Chondrocyte (in vitro differentiated cells): ENCODE measurements at places on chromosomes 7 and 10. TPM values are rescaled to one million over a fixed set of nuclear protein-coding genes. Genes with fewer than 3 reads are reported as not detected.

GRCh38 chr10:128540781-128541761 lies 414.8 kb upstream of the MKI67 start:
- peaks cover 29% of the 10 kb centered on the region for H3K27me3 ChIP-seq
- H3K4me3 ChIP-seq, result peak overlapping the region; percentile 51
- no peak for DNase-seq
- no peaks in the 10 kb centered on the region for H3K36me3 ChIP-seq
- no peak overlapping the region for H3K27ac ChIP-seq

DNA sequence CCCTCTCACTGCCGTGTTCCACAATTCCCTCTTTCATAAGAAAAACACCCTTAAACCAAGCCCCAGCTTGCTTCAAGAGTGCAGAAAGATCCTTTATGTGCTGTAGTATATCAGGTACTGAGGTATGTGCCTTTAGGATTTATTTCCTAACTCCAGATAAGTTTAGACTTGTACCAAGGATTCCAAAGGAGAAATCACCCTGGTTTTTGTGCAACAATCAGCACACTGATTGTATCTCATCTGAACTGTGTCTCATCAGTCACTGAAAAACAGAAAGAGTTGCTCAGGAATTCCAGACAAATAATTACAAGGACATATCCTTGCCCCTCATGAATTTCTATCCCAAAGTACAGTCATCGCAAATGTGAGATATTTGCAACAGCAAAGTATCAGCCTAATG lies 77.2 kb upstream of the PTPRZ1 start:
- no peaks in the 10 kb centered on the region for H3K36me3 ChIP-seq
- peaks cover 1% of the 10 kb centered on the region for H3K27me3 ChIP-seq

DNA sequence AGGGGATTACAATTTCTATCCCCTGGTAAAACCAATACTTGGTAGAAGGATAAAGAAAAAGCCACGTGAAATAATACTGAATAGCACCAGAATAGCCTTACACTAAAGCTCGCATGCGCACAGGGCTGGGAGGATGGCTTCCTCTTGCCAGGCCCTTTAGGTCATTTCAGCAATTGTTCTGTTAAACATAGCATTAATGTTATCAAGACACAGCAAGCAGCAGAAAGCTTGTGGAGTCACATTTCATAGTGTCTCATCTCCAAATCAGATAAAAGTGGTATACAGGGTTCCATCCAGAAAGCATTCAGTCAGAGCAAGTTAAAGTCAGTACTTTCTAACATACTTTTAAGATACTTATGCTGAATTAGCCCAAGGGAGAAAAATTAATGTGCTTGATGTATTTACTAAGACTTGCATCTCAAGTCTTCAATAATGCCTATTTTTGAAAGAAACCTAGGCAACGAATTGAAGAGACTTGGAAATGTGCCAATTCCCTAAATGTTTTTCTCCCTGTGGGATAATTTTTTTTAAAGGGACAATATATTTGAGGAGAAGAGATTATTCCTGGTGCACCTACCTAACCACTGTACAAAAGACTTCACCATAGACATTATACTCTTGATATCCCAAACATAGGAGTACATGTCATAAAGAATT lies 14.3 kb upstream of the NPM3 start:
- H3K4me1 ChIP-seq, result no peaks in the 10 kb centered on the region
- no peak for DNase-seq
- no peak overlapping the region for H3K4me3 ChIP-seq
- no peak overlapping the region for H3K27ac ChIP-seq
- H3K27me3 ChIP-seq, result no peaks in the 10 kb centered on the region

The GNAT3 gene
- total RNA-seq, result not detected in 3 replicates

DNA sequence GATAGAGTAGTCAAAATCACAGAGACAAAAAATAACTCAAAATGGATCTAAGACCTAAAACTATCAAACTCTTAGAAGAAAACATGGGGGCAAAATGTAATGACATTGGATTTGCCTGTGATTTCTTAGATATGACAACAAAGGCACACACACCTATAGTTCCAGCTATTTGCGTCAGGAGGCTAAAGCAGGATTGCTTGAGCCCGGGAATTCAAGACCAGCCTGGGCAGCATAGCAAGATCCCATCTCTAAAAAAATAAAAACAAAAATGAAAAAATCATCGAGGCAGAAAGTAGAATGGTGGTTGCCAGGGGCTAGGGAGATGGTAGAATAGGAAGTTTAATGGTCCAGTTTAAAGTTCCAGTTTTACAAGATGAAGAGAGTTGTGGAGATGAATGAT lies 113.3 kb downstream of the NRF1 start:
- H3K4me3 ChIP-seq, result no peak overlapping the region
- H3K4me1 ChIP-seq, result no peaks in the 10 kb centered on the region
- DNase-seq, result no peak
- no peaks in the 10 kb centered on the region for H3K27me3 ChIP-seq

DNA sequence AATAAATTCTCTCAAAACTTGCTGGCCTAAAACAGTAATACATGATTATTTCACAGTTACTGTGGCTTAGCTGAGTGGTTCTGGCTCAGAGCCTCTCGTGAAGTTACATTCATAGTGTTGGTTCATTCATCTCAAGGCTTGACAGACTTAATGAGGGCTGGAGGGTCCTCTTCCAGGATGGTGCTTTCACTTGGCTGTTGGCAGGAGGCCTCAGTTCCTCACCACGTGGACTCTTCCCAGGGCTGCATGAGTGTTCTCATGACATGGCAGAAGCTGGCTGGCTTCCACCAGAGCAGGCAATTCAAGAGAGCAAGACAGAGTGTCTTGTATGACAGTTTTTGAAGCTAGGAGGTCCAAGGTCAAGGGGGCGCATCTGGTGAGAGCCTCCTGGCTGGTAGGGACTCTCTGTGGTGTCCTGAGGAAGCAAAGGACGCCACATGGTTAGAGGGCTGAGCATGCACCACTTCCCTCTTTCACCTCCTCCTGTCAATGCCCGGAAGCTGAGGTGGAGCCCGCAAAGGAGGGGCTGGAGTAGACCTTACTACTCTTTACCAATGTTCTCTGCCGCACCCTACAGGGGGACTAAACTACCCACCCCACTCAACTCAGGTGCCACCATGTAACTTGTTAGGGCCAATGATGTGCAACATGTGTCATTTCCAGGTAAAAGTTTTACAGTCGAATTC lies 58.2 kb upstream of the YAE1 start:
- no peak for DNase-seq
- no peaks in the 10 kb centered on the region for H3K36me3 ChIP-seq
- peaks cover 2% of the 10 kb centered on the region for H3K27me3 ChIP-seq
- H3K4me3 ChIP-seq, result no peak overlapping the region

GRCh38 chr10:79407423-79407796 lies 38.0 kb downstream of the ZCCHC24 start:
- peaks cover 67% of the 10 kb centered on the region for H3K4me1 ChIP-seq
- DNase-seq, result peak; percentile 60
- H3K4me3 ChIP-seq, result no peak overlapping the region

The CAV1 gene
- 230 to 297 TPM (median 296 TPM) in 3 replicates for total RNA-seq

GRCh38 chr10:115606741-115607140 lies 513.6 kb downstream of the ATRNL1 start:
- H3K4me1 ChIP-seq, result peaks cover 18% of the 10 kb centered on the region
- DNase-seq, result no peak
- H3K27ac ChIP-seq, result no peak overlapping the region

- no peaks in the 10 kb centered on the region for H3K36me3 ChIP-seq
- peaks cover 3% of the 10 kb centered on the region for H3K4me1 ChIP-seq
- no peak overlapping the region for H3K4me3 ChIP-seq
- H3K27me3 ChIP-seq, result no peaks in the 10 kb centered on the region
- H3K27ac ChIP-seq, result no peak overlapping the region
- no peak for DNase-seq
Observed at GRCh38 chr10:74738985-74739567, 87.3 kb upstream of the KAT6B start.

The ST8SIA6 gene
- total RNA-seq, result 0.24 TPM in 1 of 3 replicates, not detected in the others

The GSDME gene
- total RNA-seq, result 19.8 to 23.9 TPM (median 23.6 TPM) in 3 replicates
